ENCODE measurements at places on chromosomes 13 and 19.
A peak's percentile ranks its signal among the peaks of the same experiment; 100 is the strongest.

GRCh38 chr13:102597029-102597961 is 509 bp downstream of the TPP2 start:
- DNase-seq: peak; percentile 59

GRCh38 chr13:49124693-49125304 is 95.3 kb upstream of the MLNR start:
- DNase-seq: no peak

DNA sequence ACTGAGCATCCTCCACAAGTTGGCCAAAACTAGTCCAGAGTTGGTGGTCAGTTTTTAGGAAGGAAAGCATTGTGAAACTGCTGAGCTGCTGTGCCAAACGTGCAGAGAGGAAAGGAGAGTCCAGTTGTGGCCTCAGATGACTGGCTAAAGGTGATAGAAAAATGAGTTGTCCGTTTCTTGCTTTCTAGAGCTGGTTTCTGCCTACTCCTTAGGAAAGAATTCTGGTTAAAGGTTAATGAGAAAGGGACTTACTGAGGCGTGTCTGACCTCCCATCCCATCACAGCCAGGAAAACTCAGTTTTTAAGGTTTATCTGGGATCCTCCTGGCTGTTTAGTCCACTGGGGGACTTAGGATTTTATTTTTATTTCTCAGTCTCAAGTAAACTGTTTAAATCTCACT is 1186.3 kb downstream of the UQCRFS1 start:
- no peak for DNase-seq

DNA sequence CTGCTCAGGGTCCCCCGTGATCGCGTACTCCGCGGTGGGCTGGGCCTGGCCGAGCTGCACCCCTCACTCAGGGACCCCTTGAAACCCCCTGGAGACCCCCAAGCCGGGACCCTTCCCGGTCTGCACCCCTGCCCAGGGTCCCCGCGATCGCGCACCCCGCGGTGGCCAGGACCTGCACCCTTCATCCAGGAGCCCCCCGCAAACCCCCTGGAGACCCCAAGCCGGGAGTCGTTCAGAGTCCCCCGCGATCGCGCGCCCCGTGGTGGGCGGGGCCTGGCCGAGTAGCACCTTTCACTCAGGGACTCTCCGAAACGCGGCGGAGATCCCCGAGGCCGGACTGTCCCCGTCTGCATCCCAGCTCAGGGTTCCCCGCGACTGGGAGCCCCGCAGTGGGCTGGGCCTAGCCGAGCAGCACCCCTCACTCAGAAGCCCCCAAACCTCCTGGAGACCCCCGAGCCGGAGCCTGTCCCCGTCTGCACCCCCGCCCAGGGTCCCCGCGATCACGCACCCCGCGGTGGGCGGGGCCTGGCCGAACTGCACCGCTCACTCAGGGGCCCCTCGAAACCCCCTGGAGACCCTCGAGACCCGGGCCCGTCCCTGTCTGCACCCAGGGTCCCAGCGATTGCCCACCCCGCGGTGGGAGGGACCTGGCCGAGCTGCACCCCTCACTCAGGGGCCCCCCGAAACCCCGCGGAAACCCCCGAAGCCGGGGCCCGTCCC is 748 bp downstream of the LMNB2 start:
- DNase-seq: peak; percentile 33

- DNase-seq: no peak
Measured at GRCh38 chr13:31627097-31627845, 112.1 kb upstream of the RXFP2 start.

- DNase-seq: no peak
Measured at GRCh38 chr13:74000876-74001275, 133.3 kb downstream of the KLF12 start.

GRCh38 chr13:109704771-109705635 is 81.4 kb downstream of the IRS2 start:
- DNase-seq: peak; percentile 74

DNA sequence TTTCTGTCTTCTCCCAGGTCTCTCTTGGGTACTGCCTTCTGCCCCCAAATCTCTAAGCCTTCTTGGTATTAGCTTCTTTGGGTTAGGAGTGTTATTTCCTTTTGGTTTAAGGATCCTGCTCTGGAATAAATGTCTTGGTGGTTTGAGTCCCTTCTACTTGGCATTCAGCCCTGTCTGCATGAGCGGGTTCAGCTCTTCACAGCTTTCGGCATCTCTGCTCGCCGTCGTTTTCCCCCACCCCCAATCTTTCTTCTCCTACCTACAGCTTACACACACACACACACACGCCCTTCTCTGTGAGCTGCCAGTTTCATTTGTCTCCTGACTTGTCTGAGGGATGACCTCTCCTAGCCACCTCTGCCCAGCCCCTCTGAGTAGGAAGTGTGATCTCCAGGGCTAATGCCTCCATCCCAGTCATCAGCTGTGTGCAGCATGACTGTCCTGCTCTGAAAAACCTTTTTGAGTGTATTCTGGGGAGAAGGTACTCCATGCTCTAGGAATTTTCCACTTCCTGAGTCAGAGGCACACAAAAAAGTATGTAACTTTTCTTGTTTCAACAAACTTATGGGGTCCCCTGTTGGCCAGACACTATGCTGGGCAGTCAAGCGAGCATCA is 4.7 kb downstream of the CNOT3 start:
- no peak for DNase-seq

DNA sequence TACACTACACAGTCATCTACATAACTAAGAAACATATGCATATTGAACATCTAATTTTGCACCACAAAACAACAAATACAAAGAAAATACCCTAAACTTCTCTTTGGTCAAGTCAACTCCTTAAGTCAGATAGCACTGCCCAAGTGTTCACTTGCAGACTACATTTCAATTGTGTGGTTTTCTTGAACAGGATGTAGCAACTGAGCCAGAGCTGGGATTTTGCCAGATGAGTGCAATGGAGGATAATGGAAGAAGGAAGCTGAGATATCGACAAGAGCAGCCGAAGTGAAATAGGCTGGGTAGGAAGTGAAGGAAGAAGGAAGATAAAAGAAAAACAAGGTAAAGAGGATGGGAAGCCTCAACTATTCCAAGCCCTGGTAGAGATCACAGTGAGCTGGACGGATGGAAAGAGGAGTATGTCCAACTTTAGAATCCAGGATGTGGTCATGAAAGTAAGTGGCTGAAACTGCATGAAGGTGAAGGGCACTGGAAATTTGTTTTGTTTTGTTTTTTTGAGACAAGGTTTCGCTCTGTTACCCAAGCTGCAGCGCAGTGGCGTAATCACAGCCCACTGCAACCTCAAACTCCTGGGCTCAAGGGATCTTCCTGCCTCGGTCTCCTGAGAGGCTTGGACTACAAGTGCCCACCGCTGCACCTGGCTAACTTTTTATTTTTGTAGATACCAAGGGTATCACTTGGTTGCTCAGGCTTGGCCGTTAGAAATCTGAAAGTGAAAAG is 15.0 kb downstream of the NUFIP1 start:
- DNase-seq: peak; percentile 29

DNA sequence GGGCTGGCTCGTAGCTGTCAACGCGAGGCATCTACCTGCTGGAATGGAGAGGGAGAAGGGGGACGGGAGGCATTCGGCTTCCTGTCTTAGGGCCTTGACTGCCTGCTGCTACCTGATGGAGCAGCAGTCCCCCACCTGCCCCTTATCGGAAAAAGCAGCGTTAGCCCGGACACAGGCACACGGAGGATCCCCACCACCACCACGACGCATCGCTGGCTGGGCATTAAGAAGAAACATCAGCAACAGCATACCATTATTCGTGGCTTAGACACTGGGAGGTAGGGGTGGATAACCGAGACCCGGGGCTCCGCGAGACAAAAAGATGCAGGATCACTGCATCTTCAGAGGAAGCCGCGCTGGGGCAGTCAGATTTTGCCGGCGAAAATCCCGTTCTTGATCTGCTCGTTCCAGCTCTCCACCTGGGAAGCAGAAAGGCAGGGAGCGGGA is 1.1 kb downstream of the COX6B2 start:
- DNase-seq: no peak

DNA sequence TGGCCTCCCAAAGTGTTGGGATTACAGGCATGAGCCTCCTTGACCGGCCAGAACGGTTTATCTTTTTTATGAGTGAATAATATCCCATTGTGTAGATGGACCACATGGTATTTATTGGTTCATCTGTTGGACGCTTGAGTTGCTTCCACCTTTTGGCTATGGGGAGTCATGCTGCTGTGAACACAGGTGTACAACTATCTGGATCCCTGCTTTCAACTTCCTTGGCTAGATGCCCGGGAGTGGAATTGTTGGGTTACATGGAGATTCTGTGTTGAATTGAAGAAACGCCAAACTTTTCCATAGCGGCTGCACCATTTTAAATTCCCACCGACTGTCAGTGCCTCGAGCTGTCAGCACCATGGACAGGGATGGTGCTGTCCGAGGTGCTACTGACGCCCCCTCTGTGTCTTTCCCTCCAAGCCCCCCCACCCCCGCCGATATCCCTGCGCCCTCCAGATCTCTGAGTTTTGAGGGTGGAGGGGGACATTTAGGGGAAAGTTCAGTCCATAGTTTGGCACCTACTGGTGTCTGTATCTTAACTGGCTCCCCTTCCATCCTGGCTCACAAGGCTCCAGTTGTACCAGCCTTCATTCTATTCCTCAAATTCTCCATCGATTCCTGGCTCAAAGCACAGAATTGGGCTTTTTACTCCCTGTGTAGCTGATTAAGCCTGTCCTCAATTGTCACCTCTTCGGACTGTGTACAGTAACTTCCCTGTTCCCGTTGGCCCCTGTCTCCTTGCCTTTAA is 27.3 kb downstream of the PNPLA6 start:
- peak; percentile 40 for DNase-seq

GRCh38 chr19:50657222-50657669 is 8.0 kb downstream of the C19orf81 start:
- DNase-seq: no peak

GRCh38 chr19:1618157-1619093 is 13.2 kb upstream of the UQCR11 start:
- peak; percentile 28 for DNase-seq

DNA sequence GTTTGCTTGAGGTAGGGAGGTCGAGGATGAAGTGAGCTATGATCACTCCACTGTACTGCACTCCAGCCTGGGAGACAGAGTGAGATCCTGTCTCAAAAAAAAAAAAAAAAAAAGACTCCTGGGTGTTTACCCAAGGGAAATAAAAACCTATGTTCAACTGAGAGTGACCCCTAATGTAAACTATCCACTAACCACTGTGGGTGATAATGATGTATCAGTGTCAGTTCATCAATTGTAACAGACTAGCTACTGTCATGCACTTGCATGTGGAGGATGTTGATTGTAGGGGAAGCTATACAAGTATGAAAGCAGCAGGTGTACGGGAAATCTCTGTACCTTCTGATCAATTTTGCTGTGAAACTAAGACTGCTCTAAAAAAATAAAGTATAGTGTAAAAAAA is 2.6 kb upstream of the CIB3 start:
- no peak for DNase-seq

DNA sequence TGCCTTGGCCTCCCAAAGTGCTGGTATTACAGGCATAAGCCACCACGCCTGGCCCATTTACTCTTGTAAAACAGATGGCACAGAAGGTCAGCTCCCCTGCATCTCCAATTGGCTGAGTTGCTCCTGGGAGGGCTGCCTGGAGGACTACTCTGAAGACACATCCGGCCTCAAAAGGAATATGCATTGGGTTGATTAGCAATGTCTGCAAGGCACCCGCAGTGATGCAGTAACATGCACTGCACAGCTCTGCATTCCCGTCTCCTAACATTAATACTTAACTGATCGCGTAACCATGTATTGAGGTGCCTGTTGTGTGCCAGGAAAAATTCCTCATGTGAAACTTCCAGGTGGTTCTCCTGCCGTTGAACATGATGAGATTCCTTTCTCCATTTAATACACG is 5.0 kb downstream of the ELAVL3 start:
- DNase-seq: no peak

- DNase-seq: no peak
Measured at GRCh38 chr19:46471116-46471733, at the start of gene PNMA8A. Gene PNMA8A (minus strand): TSS chr19:46471563. CDS start chr19:46471035, 528 bp downstream.

GRCh38 chr13:48761256-48761655 is 107.5 kb downstream of the CYSLTR2 start:
- DNase-seq: no peak

DNA sequence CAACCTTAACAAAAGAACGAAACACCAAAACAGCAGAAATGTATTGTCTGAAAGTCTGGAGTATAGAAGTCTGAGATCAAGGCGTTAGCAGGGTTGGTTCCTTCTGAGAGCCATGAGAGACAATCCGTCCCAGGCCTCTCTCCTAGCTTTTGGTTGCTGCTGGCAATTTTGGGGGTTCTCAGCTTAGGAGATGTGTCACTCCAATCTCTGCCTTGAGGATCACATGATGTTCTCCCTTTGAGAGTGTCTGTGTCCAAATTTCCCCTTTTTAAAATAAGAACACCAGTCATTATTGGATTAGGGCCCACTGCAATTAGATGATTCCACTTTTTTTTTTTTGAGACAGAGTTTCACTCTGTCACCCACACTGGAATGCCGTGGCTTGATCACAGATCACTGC is 10.1 kb downstream of the KCNN1 start:
- DNase-seq: no peak

DNA sequence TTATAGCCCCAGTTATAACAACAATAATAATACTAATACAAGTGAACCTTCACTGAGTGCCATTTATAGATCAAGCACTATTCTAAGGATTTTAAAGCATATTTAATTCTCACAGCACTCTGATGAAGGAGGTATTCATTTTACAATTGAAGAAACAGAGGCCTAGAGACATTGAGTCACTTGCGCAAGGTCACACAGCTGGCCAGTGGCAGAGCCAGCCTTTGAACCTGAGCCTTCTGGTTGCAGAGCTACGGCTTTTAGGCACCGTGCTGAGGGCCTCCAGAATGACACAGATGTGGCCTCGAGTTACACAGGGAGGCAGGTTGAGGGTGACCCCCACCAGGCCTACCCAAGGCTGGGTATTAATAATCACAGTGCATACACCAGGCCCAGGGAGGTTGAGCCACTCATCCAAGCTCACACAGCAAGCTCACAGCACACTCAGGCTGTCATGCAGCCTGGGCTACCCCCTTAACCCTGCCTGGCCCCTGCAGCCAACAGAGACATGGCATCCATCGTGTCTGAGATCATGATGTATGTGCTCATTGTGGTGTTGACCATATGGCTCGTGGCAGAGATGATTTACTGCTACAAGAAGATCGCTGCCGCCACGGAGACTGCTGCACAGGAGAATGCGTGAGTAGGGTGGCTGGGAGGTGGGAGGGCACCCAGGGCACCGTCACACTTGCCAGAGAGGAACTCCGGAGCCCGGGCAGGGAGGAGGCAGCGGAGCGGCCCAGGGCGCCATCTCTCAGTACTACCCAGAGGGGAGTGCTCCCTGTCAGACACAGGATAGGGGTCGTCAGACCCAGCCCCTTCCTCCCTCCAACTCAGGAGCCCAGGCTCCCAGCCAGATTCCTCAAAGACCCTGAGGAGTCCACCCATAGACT is 2.7 kb upstream of the HPN start:
- DNase-seq: peak; percentile 43

GRCh38 chr19:33482476-33482875 is 39.1 kb downstream of the PEPD start:
- no peak for DNase-seq

DNA sequence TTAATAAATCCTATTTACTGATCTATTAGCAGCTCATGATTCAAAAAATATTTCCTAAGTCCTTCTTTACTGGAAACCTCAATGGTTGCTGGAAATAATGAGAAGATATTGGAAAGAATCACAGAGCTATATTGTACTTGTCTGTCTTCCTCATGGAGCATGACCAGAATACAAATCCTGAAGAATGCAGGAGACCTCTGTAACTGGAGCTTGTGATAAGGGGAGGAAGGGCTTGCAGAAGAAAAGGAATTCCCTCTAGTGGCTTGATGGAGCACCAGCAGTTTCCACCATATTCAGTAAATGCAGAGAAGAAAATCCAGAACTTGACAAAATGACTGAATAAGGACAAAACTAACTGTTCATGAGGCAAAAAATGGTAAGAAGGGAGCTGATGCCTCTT is 1333.1 kb downstream of the EFNB2 start:
- DNase-seq: peak; percentile 47

- peak; percentile 83 for DNase-seq
Measured at GRCh38 chr19:49637821-49638738, 1.9 kb downstream of the RRAS start.

Data from NB4 (cell line).